SHP77 (cell line): ENCODE measurements at places on chromosomes 1 and 21.

- no peak for DNase-seq
Measured at GRCh38 chr1:67632356-67632755, 52.6 kb upstream of the GADD45A start.

GRCh38 chr1:168842916-168843315 is 113.9 kb upstream of the DPT start:
- no peak for DNase-seq

GRCh38 chr1:119139403-119139802 is 1.1 kb downstream of the WARS2 start:
- DNase-seq, result no peak

GRCh38 chr1:225508538-225509375 is 80.9 kb upstream of the LBR start:
- peak; percentile 84 for DNase-seq

DNA sequence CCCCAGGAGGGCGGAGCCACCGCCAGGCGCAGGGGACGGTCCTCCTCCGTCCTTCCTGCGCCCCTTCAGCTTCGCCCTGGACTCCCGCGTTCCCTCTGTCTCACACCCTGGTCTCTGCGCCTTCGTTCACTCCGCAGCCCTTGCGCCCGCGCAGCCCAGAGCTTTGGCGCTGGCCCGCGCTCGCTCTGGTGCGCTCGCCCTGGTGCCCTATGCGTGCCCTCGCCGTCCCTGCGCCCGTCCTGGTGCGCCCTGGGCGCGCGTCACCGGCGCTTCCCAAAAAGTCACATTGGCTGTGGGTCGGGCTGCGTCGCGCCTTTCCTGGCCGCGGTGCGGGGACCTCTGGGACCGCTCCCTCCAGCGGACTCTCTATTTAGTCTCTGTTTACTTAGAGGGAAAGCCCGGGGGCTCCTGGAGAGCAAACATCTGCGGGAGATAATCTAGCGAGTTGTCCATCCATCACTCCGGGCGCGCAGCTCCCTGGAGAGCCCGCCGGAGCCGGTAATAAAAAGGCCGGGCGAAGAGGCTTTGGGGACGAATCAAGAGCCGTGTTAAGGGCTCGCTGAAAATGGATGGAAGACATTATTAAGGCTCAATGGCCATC is 178.6 kb downstream of the PRDM16 start:
- no peak for DNase-seq
